ENCODE measurements at places on chromosomes 5 and 9. TPM values are rescaled to one million over a fixed set of nuclear protein-coding genes. Genes with fewer than 3 reads are reported as not detected.

The FANCG gene
- 41.3 TPM for polyA plus RNA-seq

The PDLIM4 gene
- 11.0 TPM for polyA plus RNA-seq

The SPAG8 gene
- polyA plus RNA-seq: 7.0 TPM

The EMB gene
- polyA plus RNA-seq: 4.4 TPM

The OTP gene
- not detected for polyA plus RNA-seq

Measured in right renal cortex interstitium (tissue), 3 donors.